Amniotic stem cell (primary cell): ENCODE measurements at places on chromosomes 1 and 21.

DNA sequence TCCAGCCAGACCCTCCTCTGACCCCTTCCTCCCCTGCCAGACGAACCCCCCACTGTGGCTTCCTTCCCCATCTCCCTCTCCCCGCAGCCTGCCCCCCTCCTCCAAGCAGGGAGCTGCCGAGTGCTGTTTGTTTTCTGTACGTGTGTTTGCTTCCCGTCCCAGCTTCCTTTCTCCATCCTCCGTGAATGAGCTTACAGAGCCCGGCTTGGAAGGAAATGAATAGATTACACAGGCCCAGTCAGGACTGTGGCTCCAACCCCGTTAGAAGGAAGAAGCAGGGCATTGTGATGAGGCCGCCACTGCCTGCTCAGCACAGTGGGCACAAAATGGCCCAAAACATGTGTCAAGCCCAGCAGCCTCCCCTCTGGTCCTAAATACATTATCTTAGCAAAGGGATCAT, 123.2 kb downstream of the IGSF21 start:
- no peak for DNase-seq

DNA sequence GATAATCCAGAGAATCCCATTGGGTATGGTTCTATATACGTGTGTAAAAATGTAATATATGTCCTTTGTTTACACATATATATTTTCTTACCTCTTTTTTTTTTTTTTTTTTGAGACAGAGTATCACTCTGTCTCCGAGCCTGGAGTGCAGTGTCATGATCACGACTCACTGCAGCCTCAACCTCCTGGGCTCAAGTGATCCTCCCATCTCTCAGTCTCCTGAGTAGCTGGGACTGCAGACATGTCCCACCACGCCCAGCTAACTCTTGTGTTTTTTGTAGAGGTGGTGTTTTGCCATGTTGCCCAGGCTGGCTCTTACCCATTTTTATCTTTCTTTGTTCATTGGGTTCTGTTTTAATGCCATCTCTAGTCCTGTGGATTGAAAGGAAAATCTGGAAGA, 59.5 kb downstream of the ZBTB17 start:
- no peak for DNase-seq

DNA sequence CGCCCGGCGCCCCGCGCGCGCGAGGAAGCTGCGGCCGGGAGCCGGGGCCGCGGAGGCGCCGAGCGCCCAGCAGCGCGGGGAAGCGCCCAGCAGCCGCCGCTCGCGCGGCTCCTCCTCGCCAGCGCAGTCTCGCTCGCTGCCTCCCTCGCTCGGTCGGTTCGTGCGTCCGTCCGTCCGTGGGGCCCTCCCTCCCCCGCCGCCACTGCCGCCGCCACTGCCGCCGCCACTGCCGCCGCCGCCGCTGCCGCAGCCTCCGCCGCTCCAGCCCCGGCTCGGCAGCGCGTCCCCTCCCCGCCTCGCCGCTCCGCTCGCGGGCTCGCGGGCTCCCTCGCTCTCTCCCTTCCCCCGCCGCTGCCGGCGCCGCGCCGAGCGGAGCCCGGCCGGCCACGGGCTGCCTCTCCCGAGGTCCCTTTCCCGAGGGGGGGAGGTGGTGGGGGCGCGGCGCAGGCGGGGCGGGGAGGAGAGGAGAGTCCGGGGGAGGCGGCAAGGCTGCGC, at the start of gene KCND3:
KCND3 (minus strand) TSS at position 138 of the 495 bp plus-strand sequence.
- DNase-seq, result no peak

DNA sequence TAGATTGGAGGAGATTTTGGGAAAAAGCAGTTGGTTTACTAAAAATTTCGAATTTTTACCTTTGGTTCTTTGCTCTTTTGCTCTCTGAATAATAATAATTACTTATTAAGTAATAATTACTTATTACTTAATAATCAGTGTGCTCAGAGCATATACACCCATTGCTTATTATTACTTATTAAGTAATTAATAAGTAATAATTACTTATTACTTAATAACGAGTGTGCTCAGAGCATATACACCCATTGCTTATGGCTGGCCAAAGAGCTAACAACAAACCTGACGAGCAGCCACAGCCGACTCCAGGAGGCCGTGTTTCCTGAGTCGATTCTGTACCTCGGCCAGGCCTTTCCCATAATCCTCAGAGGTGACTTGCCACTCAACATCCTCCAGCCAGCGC, 20.5 kb downstream of the SPTA1 start:
- no peak for DNase-seq

DNA sequence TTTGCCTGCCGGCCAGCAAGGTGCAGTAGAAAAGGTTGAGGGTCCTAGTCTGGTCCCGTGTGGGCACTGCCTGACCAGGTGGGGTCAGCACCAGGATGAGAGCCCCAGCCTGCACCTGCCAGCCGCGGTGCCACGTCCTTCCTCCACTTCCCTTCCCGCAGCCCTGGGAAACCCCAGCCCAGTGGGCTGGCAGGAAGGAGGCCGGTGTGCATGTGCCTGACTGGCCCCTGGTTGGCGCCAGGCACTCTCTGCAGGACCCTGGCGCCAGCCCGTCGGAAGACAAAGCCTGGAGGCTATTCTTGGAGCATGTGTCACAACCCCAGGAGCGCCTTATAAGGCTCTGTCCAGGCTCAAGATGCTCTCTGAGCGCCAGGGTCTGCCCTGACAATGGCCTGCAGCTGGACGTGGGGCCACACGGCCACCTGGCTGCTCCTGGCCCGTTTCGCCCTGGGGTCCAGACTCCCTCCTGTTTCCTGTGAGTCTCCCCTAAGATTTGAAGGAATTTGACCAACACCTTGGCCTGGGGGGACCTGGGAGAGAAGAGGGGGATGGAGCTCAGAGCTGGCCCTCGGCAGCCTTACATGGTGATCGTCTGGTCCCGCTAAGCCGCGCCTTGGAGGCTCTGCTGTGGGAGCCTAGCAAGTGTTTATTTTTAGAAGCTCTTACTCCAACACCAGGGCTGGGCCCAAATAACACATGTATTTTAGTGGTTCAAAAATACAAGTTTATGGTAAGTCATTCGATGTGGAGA, 31.9 kb upstream of the POFUT2 start:
- no peak for DNase-seq

DNA sequence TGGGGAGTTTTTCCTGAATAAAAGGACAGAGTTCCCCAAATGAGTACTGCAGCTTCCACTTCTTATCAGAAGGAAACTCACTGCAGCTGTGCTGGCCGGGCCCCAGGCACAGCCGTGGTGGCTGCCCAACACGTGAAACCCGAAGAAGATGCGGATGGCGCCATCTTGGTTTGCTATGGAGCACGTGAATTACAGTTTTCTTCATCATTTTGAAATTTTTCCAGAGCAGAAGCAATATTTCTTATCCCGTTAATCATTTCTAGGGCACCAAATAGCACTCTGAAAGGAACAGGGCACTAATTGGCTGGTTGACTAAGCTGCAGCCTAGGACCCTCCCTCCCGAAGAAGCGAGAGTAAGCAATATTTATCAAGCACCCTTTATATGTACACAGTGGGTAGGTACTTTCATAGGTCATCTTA, 63.2 kb upstream of the EPS8L3 start:
- no peak for DNase-seq

DNA sequence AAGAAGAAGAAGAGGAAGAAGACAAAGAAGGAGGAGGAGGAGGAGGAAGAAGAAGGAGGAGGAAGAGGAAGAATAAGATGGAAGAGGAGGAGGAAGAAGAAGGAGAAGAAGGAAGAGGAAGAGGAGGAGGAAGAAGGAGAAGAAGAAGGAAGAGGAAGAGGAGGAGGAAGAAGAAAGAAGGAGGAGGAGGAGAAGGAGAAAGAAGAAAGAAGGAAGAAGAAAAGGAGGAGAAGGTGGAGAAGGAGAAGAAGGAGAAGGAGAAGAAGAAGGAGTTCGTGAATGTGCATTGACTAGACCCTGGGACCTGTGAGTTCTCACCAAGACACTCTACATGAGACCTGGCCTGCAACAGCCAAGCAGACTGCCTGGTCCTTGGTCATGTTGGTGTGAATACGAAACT, 131.7 kb upstream of the ERRFI1 start:
- DNase-seq, result no peak

DNA sequence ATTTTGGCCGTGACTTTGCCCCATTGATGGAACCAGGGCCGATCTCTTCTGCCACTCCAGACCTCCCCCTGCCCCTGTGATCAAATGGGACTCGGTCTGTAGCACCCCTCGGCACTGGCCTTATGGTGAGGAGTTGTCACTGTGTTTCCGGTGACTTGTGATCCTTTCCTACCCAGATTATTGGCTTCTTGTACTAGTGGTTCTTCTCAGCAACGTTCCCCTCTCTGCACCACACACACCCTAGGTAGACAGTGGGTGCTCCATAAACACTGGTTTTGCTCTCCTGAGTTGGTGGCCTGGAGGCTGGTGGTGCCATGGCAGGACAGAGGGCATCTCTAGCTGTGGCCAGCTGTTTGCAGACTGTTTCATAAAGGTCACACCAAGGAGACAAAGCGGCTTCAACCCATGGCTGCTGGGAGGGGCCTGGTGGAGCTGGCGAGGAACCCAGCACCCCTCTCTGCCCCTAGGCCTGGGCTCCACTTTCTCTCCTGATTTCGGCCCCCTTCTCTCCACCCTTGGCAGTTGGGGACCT, 50.7 kb downstream of the DHRS3 start:
- DNase-seq, result no peak

DNA sequence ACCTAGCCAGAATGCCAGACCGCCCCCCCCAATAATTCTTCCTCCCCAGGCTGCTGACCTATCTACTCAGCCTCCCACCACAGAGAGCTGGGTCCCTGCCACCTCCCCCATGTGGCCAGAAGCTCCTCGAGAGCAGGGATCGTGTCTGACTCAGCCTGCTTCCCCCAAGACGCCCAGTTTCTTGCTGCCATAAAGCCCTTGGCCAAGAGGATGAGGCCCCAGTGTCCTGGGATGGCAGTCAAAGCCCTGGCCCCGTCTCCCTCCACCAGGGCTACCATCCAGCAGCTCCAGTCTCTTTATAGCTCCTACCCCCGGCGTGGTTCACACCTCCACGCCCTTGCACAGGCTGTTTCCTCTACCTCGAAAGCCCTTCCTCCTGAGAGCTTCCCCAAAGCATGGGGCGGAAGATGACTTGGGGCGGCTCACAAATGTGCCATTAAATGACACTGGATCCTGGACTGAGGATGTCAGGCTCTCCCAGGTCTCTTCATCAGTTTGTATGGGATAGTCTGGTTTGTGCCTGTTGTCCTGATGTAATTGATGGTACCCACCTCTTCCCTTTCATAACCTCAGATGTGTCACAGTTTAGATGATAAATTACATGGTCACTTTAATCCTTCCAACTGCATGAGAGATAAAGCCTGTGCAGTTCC, 13.2 kb downstream of the ADGRB2 start:
- DNase-seq, result no peak

DNA sequence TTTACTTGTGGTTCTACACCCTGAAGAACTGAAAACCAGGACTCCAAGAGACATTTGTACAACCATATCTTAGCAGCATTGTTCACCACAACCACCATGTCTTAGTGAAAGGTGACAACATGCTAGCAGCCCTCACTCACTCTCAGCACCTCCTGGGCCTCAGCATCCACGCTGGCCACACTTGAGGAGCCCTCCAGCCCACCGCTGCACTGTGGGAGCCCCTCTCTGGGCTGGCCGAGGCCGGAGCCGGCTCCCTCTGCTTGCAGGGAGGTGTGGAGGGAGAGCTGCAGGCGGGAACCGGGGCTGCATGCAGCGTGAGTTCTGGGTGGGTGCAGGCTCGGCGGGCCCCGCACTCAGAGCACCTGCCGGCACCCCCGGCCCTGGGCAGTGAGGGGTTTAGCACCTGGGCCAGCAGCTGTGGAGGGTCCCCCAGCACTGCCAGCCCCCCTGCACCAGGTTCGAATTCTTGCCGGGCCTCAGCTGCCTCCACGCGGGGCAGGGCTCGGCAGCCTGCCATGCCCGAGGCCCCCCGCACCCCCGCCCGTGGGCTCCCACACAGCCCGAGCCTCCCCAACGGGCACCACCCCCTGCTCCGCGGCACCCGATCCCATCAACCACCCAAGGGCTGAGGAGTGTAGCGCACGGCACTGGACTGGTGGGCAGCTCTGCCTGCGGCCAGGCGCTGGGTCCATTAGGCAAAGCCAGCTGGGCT, 9.2 kb downstream of the C1orf159 start:
- DNase-seq, result no peak

DNA sequence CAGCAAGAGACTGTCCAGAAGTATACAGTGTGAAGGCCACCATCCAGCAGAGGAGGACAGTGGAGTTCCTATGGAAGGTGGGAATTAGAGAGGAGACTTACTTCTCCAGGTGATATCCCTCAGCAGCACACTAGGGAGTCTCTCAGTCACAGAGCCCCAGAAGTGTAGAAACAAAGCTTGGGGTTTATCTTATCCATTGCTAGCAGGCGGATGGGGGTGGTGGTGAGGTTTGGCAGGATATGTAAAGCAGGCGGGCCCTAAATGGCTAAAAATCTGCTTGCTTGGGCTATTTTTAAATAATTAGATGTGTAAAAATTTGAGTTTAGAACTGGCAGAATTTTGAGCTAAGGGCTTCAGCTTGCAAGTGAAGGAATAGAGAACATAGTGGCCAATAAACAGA, 50.1 kb upstream of the RGS18 start:
- DNase-seq, result no peak

GRCh38 chr1:163974120-163974519, 584.9 kb upstream of the PBX1 start:
- DNase-seq, result no peak

DNA sequence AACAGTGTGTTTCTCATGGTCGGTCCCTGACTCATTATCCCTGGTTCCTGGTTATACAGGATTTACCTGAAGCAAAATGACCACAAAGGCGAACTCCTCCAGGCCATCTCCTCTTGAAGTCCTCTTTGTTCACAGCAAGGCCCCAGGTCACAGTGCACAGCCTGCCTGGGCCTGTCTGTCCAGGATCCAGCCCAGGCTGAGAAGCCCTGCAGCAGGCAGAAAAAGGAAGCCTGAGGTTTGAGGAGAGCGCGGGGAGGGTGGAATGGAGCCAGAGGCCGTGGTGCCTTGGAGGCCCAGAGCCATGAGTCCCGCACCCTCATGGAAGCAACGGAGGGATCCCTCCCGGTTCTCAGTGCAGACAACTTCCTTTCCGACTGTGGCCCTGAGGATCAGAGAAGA, 136.8 kb upstream of the IRF2BP2 start:
- no peak for DNase-seq

DNA sequence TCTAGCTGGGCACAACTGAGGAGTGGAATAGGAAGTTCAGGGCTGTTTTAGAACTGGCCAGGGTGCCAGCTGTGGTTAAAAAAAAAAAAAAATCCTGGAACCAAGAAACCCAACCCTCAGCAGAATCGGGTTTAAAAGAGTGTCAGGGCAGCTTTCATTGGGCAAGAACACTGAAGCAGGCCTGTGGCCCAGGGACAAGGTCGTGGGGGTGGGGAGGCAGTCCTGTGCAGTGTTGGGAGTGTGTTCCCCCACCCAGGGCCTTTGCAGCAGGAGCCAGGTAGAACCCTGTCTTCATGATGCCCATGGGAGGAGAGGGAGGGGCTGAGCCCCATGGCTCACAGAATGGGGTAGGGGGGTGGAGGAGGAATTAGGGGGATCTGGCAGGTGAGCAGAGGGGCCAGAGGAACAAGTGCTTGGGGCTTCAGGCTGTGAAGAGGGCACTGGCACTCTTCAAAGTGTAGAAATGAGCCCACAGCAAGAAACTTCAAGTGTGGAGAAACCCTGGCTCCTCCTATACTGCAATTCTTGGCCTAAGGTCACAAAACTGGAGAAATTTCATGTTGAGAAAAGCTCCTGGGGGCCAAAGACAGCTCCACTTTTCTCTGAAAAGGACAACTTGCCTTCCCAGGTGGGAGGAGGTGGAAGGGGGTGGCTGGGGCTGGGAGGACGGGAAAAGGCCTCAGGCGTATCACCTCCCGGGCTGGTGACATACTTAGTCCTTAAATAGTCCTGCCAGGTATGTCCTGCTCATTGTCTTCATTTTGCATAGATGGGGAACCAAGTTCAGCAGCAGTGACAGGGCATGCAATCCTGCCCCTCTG, 39.3 kb downstream of the KIAA1614 start:
- no peak for DNase-seq

- DNase-seq, result no peak
Observed at GRCh38 chr1:43961692-43962091, 8.1 kb upstream of the DPH2 start.
